ENCODE measurements at places on chromosomes 11 and 22.

GRCh38 chr11:67628710-67629385 lies 889 bp downstream of the NUDT8 start:
- no peak for DNase-seq

DNA sequence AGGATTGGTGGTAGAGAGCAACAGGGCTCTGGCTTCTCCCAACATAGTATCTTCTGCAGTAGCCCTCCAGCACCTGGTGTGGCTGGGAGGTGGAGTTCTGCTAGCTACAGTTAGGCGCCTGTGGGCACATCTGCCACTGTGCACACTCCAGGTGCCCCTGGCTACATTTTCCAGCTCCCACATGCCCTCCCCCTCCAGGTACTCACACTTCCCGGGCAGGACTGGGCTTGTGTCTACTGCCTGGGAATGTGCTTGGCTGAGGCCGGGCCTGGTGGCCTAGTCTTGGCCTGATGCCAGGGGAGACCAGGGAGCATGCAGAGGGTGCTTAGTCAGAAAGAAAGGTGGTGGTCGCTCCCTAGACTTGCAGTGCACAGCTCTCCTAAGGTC lies 15.8 kb downstream of the PHLDB1 start:
- DNase-seq = no peak

- no peak for DNase-seq
These were observed 1.9 kb downstream of the EPS8L2 start for GRCh38 chr11:707817-708420.

GRCh38 chr11:93303689-93304088 lies 26.9 kb upstream of the DEUP1 start:
- no peak for DNase-seq

- DNase-seq = no peak
These were observed 23.9 kb upstream of the ZC3H12C start for GRCh38 chr11:110069158-110069737.

GRCh38 chr11:61905067-61905696 lies 12.2 kb downstream of the RAB3IL1 start:
- no peak for DNase-seq

DNA sequence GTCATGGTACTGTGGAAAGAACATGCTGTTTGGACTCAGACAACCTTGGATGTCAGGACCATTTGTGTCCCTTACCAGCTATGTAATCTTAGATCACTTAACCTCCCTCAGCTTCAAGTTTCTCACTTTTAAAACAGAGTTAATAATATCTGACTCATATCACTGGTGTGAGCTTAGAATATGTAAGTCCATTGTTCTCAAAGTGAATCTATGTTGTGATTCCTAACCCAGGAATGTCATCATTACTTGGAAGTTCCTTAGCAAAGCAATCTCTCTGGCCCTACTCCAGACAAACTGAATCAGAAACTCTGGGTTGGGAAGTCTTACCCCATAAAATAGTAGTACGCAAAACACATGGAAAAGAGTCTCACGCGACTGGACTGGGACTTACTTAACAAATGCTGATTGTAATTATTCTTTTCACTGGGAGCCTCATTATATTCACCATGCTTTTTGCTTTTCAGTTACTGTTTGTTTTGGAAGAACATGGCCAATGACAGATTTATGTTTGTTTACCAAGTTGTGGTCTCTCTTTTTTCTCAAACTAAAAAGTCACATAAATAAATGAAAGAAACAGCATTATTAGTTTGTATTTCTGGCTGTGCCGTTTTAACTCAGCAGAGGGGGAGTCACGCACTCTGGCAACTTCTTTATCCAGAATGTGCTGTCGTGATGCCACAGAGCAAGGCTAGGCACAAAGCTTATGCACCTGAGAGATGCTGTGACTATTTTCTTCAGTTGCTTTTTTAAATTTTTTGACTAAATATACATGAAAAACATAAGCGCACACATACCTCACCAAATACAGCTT lies 217.7 kb upstream of the CTSC start:
- DNase-seq = no peak

GRCh38 chr11:62777389-62777788 lies 6.2 kb downstream of the TAF6L start:
- DNase-seq = no peak

- DNase-seq = no peak
These were observed 47.3 kb upstream of the SYN3 start for GRCh38 chr22:33105501-33105911.

DNA sequence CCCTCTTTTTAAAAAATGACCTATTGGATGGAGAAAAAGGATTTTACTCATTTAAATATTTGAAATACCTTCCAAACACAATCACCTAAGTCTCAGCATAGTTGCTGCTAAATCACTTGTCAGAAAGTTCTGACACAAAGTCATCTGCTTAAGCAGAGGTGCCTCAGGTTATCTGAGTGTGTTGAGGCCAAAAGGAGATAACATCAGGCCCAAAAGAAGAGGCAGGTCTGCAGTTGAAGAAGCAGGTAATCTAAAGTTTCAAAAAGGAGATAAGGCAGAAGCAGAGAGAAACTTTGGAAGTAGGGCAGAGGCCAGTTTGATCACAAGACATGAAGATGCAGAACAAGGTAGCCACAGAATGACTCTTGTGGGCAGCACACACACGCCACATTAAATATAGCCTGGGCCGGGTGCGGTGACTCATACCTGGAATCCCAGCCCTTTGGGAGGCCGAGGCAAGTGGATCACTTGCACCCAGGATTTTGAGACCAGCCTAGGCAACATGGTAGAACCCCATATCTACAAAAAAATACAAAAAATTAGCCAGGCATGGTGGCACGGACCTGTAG lies 175.7 kb upstream of the API5 start:
- DNase-seq = no peak

DNA sequence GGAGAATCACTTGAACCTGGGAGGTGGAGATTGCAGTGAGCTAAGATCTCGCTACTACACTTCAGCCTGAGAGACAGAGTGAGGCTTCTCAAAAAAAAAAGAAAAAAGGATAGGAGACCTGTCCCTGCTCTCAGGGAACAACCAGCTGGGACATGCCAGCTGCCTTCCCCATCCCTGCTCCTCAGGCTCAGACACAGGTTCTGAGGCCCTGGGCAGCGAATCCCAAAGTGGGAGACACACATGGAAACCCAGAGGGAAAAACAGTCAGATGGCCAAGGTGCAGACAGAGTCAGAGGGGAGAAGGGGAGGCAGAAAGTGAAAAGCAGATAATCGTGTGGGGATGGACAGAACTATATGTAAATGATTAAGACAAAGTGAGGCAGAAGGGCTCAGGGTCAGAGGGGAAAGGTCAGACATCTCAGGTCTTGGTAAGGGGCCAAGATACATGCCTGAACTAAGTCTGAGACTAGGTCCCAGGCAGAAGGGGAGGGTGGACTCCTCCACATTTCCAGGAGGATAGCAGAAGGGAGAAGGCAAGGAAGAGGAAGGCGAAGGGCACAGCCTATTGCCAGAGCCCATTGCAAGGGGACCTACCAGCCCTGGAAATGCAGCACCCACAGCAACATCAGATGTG lies 14.2 kb downstream of the STARD10 start:
- no peak for DNase-seq

GRCh38 chr11:77044356-77044755 lies 10.2 kb downstream of the B3GNT6 start:
- no peak for DNase-seq

- DNase-seq = no peak
These were observed 7.8 kb upstream of the TMA7B start for GRCh38 chr22:39952347-39952746.

DNA sequence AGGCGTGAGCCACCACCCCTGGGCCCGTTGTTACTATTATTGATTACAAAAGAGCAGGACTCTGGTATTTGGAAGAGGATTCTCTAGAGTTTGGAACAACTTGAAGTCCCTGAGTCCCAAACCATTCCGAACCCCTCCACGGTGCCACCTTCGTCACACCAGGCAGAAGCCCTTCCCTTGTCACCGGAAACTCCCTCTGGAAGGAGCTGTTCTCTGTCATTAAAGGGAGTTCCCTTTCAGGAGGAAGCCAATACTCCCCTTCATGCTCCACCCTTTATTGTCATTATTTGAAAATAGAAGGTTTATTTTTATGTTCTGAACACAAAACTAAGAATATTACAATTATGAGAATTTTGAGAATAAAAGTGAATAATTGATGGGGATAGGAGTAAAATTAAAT lies 5.1 kb upstream of the C11orf24 start:
- DNase-seq = no peak

DNA sequence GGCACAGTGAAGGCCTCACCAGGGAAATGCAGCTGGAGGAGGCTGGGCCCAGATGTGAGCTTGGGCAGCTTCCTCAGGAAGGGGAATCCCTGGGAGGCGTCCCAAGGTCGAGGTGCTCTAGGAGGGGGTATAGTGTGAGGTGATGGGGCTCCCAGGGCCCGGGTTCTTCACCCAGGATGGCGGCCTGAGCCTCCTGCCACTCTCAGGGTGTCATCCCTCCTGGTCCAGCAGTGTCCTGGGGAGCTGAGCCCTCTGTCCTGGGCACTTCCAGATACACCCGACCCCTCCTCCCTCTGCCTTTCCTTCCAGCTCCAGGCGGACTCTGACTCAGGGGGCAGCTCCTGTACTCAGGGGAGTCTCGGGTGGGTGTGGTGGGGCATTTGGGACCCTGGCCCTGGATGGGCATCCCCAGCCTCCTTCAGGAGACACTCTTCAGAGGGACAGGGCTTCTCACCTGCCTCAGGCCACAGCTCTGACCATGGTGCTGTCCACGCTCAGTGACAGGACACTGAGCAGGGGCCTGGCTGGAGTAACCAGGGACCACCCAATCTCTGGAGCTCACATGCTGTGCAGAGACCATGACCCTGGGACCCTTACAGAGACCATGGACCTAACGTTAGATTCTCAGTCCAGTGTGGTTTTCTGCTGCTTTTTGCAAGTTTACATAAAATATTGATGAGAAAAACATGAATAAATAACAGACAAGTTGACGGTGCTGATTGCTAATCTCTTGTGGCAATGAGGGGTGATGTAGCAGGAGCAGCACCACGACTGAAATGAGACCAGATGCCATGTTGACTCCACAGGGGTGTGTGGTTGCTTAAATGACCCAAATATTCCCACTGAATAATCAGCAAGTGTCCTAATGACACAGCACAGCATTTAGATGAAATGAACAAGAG lies 101.9 kb downstream of the GGTLC2 start:
- DNase-seq = no peak

- no peak for DNase-seq
These were observed 18.3 kb upstream of the TMEM41B start for GRCh38 chr11:9332655-9333054.

DNA sequence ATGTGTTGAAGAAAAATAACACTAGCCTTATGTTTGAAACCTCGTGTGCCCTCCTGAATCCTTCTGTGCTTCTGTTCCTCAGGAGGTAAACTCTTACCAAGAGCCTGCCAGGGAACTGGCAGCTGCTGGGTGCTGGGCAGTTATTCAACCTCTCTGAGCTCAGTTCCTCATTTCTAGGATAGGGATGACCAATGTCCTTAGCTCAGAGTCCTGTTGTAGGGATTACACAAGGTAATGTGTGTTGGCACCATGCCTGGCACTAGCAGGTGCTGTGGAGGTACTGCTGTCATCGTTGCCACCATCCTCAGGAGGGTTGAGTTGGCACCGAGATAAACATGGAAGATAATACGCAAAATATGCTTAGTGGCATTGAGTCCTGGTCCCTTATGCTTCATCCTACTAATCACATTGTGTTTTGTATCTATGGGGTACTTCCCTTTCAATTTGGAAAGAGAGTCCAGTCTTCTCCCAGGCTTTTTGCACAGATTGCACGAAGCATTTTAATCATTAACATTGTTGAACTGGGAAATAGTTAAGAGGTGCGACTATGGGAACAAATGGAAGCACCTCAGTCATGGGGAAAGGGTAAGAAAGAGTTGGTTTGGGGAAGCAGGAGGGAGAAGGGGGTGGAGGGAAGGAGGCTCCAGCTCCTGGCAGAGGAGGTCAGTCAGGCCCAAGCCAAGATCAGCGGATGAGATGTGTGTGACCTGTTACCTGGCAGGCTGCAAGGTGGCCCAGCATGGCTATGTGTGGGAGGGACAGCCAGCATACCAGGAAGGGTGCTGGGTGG lies 56.7 kb downstream of the CABIN1 start:
- DNase-seq = no peak

DNA sequence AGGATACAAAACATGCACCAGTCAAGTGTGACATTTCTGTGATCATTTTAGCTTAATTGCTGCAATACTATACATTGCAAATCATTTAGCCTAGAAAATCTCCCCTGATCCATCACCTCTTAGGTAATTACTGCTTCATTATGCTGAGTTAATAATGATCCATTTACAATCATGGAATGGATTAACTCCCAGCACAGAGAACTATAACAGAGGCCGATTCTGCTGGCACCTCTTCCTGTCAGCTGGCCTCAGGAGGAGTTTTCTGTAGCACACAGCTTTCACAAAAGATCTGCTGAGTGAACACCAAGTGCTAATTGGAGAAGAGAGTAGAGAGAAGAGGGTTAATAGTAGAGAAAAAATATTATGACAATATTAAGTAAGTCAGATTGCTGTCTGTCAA lies 591.8 kb upstream of the KIRREL3 start:
- no peak for DNase-seq

DNA sequence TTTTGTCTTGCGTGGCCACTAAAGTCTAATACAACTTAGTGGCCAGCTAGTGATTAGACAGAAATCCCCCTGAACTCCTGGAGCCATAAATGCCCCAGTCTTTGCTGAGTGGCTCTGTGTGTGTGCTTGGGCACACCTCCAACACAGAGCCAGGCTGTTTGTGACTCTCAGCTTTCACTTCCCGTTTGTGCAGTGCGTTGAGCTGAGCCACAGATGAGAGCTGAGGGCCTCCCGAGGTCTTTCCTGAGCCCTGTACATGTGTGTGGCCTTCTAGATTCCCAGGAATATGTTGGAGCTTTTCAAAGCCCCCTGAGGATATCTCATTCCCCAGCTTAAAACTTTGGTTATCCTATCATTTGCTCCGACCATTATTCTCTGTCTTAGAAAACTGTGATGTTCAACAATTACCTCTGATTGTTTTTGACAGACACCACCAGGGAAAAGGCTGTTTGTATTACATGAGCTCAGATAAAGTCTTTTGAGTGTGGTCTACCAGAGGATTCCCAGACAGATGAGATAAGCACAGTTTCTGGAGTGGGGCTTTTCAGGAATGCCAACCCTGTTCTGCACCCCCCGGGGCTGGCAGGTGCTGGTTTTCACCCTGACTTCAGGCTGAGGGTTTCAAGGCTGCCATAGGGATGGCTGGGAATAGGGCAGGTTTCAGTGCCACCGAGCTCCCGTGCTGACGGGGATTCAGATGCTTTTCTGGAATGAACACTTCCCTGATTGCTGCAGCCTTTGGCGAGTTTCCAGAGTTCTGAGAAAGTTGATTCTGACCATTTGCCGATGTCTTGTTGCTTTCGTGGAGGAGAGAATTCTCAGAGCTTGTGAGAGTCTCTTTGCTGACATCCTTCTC lies 23.8 kb downstream of the IGHMBP2 start:
- no peak for DNase-seq

GRCh38 chr11:100632941-100633452 lies 54.1 kb upstream of the ARHGAP42 start:
- DNase-seq = no peak

DNA sequence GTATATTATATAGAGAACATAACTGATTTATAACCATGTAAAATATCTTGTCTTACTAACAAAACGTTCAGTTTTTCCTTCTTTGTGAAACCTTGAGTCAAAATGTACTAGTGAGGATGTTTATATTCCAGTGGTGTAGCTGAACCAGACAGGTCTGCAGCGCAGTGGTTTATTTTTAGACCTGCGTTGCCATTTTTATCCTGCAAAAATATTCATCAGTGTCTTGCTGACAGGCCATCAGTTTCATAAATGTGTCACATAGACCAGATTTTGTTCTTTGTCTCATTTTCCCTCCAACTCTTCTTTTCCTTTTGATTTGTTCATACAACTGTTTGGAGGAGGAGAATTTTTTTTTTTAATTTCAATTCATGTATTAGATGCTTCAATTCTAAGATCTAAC lies 43.1 kb downstream of the HSD17B12 start:
- no peak for DNase-seq
